ENCODE measurements at places on chromosomes 5 and 9.

DNA sequence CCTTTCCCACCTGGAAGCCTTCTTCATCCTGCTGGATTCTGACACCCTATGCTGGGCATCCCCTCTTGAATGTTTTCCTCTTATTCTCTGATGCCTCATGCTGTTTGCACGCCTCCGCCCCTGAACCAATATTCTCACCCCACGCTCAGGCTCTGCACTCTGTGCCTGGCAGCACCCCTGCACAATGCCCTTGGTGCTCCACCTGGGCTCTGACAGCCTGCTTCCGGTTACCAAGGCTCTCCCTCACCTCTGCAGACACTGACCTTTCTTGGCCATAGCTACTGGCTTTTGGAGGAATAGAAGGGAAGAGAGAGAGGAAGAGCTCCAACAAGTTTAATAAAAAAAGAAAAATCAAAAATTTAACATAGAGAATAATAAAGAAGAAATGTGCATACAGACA is 108.7 kb upstream of the SHB start:
- no peak for ATAC-seq

DNA sequence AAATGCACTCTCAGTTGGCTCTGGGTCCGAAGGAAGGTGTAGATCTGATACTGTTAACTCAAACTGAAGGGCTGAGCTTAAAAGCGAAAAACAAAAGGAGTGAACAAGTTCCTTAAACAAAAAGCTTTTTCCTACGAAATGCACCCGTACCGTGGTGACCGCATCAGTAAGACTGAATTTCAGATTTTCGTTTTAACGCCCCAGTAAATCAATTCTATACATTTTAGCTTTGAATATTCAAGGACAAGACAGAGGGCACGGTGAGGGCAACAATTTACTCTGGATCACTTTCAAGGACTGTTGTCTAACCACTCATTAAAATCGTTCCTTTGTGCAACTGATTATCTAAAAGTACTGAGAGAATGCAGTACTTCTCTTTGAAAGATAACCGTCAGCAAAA is 1.9 kb downstream of the HOMER1 start:
- no peak for ATAC-seq

DNA sequence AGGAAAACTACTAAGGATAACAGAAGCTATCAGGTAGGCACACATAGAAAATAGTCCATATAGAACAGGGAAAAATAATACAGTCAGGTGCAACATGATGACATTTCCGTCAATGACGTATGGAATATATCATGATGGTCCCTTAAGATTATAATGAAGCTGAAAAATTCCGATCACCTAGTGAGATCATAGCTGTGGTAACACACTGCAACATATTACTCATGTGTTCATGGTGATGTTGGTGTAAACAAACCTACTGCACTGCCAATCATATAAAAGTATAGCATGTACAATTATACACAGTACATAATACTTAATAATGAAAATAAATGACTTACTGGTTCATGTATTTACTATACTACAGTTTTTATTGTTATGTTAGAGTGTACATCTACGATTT is 60.0 kb downstream of the MEGF9 start:
- no peak for ATAC-seq

DNA sequence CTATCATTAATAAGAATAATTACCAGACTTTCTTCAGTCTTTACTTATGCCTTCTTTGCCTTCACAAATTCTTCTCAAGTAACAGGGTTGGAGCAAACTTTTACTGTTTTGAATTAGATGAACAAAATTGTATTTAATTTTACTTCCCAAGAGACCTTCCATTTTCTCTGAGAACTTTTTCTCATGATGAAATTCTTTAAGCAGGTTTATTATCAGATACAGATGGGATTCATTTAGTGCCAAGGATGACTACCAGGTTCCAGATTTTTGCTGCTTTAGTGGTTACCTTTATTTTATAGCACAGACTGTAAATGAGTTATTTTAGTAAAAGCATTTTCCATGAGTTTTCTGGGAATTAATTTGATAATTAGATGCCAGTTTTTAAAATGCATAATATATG is 125.1 kb downstream of the GDNF start:
- no peak for ATAC-seq

- ATAC-seq, result no peak
These were observed 10.6 kb downstream of the EGFL7 start for GRCh38 chr9:136673088-136673974.

DNA sequence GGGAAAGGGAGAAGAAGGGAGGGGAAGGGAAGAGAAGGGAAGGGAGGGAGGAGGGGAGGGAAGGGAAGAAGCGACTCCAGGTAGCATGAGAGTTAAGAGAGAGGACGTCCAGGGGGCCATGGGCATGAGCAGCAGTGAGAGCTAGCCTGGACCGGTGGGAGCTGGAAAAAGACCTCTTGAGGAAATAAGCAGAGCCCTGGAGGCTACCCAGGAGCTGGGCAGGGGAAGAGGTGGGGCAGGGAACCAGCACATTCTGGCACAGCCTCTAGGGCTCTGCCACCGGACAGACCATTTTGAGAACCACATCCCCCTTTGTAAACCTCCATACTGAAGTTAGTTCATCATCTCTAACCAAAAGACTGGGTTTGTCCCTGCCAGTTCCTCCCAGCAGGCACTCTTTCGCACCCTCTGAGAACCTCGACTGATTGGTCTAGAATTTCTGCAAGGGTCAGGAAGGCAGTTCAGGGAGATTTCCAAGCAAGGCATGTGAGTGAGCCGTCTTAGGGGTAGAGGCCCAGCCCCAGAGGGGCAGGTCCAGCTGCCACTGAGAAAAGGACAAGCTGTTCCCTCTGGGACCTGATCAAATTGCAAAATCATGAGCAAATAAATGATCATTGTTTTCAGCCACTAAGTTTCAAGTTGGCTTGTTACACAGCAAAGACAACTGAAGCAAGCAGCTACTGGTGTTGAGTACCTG is 11.6 kb downstream of the NAIF1 start:
- ATAC-seq, result no peak

- ATAC-seq, result no peak
These were observed 384.0 kb upstream of the DMAC1 start for GRCh38 chr9:8183618-8184017.

DNA sequence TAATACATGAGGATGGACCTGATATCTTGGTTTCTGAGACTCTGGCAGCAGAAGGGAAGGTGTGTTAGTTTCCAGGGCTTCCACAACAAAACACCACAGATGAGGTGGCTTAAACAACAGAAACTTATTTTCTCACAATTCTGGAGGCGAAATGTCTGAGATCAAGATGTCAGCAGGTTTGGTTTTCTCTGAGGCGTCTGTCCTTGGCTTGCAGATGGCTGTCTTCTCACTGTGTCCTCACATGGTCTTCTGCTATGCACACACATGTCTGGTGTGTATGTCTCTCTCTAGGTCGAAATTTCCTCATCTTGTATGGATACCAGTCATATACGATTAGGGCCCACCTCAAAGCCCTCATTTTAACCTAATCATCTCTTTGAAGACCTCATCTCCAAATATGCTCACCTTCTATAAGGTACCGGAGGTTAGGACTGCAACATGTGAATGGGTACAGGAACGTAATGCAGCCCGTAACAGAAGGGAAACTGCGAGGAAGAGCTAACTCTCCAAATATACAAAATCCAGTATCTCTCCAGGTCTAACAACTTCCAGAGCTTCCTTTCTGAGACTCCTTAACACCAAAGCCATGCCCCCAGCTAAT is 139.8 kb upstream of the SMARCA2 start:
- no peak for ATAC-seq

DNA sequence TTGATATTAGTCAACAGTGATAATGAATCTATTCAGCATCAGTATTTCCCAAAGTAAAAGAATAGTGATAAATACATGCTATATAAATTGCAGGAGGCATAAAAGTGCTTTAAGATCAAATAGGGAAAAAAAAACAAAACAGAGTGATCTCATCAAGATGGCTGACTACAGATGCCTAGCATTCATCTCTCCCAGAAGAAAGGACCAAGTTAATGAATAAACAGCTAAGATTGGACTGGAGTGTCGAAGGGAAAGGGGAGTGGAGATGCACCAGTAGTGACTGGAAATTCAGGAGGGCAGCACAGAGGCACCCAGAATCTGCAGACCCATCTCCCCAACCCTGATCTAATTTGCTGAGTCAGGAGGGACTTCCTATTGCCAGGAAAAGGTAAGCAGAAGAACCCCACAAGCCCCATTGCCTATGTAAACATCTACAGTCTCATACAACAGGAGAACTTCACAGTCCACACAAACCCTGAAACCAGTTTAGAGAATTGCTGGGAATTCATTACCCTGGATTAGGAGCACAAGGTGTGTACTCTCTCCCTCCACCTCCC is 699.4 kb downstream of the PTPRD start:
- no peak for ATAC-seq
